Thyroid gland (tissue), 4 donors: ENCODE measurements at places on chromosomes 6 and 20.

GRCh38 chr6:12298017-12298978, 8.1 kb downstream of the EDN1 start:
- no peak for DNase-seq

GRCh38 chr6:35844290-35844689, 39.1 kb downstream of the LHFPL5 start:
- DNase-seq = no peak

GRCh38 chr6:43229803-43230620, 731 bp upstream of the DNPH1 start:
- DNase-seq = no peak

DNA sequence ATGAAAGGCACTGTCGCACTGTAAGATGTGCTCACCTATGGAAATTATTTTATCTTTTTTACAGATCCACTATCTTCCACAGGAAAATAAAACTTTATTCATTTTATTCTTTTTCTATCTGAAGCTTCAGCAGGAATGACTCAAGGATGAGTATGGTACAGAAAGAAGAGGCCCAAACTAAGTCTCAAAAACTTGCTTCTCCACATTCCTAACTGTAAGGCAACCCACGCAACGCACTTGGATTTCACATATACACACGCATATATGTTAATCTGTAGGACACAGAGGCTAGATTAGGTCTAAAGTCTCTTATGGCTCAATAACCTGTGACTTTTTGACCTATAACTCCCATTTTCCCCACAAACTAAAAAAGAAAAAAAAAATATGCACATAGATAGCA, 81.9 kb downstream of the RALGAPA2 start:
- no peak for DNase-seq

DNA sequence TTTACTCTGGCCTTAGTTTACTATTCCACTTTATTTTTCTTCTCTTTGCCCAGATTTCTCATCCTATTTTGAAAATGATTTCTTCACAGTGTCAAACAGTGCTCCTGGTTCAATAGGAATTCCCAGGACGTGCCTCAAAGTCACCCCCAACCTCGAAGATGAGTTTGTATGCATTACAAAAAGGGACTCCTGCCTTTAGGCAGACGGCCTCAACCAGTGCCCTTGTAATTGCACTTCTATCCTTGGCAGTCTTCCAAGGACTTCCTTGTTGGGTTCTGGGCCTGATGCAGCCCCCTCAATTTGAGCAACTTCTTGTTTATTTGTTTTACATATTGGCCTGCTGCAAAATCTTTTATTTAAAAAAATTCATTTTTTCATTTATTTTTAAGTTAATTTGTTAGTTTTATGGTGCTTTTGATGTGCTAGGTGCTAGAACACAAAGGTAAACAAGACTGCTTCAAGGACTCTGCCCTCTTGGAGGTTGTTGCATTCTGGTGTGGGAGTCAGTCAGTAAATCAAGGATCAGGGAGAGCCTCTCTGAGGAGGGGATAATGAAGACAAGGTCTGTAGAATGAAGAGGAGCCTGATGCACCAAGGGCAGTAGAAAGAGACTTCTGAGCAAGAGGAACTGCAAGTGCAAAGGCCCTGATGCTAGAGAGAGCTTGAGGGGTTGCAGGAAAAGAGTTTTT, 181.5 kb upstream of the LAMP5 start:
- DNase-seq = no peak

- DNase-seq = no peak
Measured at GRCh38 chr20:50674138-50674825, 17.1 kb downstream of the RIPOR3 start.

DNA sequence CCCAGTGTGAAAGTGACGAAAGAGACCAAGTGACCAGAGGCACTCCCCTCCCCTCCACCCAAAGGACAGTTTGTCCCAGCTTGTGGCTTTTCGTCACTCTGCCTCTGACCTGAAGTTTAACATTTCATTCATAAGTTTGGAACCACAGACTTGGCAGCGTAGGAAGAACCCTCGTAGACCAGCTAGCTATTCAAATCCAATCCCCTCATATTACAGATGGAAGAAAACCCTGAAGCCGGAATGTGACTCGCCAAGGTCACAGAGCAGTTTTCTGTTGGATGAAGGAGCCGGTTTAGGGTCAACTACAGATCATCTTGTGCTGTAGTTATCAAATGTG, 3.9 kb upstream of the SYS1 start:
- DNase-seq = no peak

DNA sequence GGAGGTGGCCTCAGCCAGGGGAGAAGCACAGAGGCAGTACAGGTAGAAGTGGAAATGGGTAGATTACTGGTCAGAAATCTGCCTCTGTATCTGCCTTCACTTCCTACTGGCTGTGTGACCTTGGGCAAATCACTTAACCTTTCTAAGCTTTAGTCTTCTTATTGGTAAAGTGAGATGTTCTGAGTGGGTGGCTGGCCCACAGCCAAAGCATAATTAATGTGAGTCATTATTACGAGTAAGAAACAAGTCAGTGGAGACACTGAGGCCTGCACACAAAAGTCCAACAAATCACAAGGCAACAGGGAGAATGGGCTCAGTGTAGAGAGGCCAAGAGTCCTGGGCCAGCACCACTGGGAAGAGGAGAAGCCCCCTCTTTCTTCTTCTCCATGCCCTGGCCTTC, 39.1 kb downstream of the NRN1 start:
- DNase-seq = no peak

DNA sequence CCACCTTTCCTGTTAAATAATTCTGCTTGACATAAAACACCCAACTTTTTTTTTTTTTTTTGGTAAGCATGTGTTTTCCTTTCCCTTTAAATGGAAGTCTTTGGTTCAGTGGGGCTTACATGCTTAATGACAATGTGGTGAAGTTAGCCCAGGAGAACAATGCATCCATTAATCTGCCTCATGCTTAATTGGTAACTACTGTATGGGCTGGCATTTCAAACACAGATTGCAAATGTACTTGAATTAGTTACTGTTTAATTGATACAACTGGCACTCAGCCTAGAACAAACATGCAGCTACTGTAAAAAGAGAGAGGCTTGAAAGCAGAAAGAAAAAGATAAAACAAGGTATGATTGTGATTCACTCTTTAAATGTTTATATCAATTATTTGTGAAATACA, 483.6 kb upstream of the NOX3 start:
- DNase-seq = no peak

GRCh38 chr6:155126727-155127439, 131.8 kb downstream of the TIAM2 start:
- DNase-seq = peak; percentile 52

DNA sequence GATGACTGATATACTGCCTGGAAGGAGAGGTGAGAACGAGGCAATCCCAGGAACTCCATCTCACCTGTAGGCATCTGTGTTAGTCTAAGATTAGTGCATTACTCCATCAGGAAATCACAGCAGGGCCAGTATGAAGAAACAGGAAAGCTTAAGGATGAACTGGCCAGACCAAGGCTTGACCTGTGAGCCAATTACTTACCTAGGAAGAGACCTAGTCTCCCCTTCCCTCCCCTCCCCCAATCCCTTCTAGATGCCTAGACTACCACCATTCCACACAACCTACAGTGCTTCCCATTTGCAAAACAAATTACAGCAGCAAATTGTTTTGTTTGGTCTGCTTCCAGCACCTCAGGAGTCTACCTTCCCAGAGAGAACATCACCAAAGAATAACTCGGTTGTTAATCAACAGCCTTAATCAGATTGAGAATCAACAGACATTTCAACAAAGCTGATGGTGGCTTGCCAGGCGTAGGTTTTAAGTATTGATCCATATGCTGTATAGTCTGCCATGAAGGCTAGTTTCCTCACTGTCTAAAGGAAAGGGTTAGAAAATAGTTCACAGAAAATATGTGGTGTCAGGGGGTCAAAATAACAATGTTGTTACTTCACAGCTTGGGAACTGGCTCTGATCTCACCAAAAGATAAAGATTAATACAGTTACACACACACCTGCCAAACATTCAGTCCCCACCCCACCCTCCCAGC, 10.1 kb downstream of the PKHD1 start:
- DNase-seq = no peak

- no peak for DNase-seq
Measured at GRCh38 chr6:13451181-13451895, 36.1 kb downstream of the GFOD1 start.

GRCh38 chr20:25389858-25390537, 637 bp downstream of the ABHD12 start:
- DNase-seq = peak; percentile 57

DNA sequence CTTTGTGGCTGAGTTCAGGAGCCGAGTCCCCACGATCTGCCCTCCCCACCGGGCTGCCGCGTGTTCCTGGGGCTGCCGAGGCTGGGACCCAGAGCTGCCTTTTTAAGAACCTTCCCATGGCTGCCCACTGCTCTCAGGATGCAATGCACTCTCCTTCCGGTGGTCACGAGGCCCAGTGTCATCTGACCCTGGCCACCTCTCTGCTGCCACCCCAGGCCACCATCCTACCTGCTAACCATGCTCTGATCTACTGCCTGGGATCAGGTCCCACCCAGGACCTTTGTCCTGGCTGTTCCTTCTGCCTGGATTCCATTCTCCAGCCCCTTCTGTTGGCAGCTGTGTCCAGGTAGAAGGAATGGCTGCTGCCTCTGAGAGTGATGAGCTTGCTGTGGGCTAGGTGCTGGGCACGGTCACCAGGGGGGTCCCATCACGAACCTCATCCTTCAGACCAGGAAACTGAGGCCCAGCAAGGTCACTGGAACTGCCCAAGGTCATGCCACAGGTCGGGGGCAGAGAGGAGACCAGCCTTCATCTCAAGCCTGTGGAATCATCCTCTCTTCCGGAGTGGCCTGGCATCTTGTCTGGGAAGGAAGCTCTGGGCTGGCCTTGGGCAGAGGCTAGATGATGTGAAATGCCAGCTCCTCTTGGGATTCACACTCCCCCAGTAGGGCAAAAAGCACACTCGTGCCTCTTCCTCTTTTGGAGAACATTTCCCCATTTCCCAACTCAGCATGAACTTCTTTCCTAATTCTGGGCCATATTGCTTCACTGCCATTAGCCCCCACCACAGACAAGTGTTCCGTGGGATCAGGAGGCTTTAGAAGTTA, 20.5 kb downstream of the PCK1 start:
- DNase-seq = no peak

GRCh38 chr20:53101992-53102760, 130.0 kb downstream of the TSHZ2 start:
- no peak for DNase-seq

GRCh38 chr20:38267296-38267695, 6.8 kb upstream of the KIAA1755 start:
- no peak for DNase-seq

- peak; percentile 32 for DNase-seq
Measured at GRCh38 chr6:24719125-24719971, at the start of gene C6orf62. TSS of gene C6orf62 (minus strand) at chr6:24719154. CDS start at chr6:24718668, 486 bp downstream.

GRCh38 chr6:31836047-31836473, 8.5 kb downstream of the HSPA1B start:
- DNase-seq = peak; percentile 86

- DNase-seq = peak; percentile 96
Measured at GRCh38 chr6:35727231-35727934, 9.4 kb upstream of the ARMC12 start.

DNA sequence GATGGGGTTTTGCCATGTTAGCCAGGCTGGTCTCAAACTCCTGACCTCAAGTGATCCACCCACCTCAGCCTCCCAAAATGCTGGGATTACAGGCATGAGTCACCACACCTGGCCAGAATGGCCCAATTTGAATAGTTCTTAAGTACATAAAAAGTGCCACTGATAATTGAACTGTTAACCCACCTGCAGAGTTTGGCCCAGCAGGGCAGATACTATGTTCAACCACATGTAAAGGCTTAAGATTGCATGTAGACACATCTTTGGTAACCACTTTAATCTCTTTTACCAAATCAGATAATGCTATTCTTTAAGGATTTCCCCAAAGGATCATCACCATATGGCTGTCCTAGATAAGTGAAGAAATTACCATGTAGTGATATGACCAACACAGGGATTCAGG, 21.3 kb upstream of the SGK1 start:
- DNase-seq = no peak

- DNase-seq = peak; percentile 14
Measured at GRCh38 chr6:24431045-24431451, 28.3 kb downstream of the MRS2 start.

GRCh38 chr6:116283191-116283590, 3.5 kb upstream of the TSPYL1 start:
- DNase-seq = no peak

- DNase-seq = peak; percentile 99
Measured at GRCh38 chr6:134517145-134517658, 199.3 kb upstream of the SGK1 start.

DNA sequence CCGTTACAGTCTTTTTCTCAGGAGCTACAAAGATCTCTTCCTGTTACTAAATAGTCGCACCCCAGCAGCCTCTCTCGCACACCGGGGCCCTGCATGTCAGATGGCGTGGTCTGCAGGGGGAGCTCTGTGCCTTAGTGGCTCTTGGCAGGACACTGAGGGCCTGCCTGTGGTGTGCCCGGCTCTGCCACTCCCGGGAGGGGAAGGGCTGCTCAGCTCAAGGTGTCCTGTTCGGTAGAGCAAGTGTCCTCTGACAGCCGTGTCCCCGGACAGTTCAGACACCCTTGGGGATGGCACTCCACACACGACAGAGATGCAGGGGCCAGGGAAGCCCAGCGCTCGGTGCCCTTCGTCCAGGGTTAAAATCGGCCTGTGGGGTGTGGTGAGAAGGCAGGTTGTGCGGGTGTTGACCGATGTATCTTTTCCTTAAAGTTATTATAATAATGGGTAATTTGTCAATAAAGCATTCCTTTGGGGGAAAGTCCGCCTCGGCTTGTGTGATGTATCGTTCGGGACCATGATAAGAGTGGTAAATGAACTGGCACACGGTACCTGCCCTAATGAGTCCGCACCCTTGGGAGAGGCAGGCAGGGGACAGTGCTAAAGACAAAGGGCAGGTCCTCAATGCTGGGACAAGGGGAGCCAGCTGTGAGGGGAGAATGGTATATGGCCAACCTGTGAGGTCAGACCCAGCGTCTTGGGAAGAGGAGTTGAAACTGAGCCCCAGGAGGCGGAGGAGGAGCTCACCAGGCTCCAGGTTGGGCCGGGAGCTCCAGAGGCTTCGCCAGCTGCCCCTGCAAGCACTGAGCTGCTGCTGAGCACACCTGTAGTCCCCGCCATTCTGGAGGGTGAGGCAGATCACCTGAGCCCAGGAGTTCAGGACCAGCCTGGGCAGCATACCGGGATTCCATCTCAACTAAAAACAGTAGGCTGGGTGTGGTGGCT, 3.6 kb upstream of the DNAJC5 start:
- peak; percentile 55 for DNase-seq

DNA sequence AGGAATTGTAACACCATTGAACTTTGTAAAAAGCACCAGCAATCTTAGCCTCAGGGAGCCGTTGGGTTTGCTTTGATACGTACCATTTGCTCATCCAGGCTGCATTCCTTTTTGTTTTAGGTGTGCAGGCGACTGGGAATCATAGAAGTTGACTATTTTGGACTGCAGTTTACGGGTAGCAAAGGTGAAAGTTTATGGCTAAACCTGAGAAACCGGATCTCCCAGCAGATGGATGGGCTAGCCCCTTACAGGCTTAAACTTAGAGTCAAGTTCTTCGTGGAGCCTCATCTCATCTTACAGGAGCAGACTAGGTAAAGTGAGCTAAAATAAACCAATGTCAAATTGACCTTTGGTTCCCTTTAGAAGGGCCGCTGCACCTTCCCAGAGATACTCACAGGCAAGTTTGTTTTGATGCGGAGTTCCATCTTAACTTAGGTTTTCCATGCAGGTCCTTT, 1.6 kb downstream of the MYLIP start:
- peak; percentile 37 for DNase-seq
